ENCODE measurements at places on chromosomes 7 and 10.

GRCh38 chr10:8721650-8722049 is 667.2 kb downstream of the GATA3 start:
- peak; percentile 48 for DNase-seq

DNA sequence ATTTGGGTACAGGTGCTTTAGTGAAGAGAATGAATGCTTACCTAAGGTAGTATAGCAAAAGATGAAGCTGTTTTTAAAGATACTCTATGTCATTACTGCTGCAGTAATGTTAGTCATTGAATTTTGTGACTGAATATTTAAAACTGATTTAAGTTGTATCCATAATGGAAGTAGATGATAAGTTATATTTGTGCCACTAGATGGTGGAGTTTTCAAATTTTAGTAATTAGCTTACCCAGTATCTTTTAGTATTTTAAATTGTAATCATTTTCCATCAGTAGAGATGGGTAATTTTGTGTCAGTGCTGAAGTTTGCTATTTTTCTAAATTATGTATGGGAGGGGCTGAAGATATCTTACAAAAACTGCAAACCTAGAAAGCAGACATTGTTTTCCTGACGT is 25.2 kb downstream of the HBP1 start:
- no peak for DNase-seq

GRCh38 chr7:77386165-77386822 is 29.9 kb downstream of the GSAP start:
- DNase-seq: no peak

GRCh38 chr10:24415455-24416125 is 206.7 kb downstream of the KIAA1217 start:
- DNase-seq: peak; percentile 62

DNA sequence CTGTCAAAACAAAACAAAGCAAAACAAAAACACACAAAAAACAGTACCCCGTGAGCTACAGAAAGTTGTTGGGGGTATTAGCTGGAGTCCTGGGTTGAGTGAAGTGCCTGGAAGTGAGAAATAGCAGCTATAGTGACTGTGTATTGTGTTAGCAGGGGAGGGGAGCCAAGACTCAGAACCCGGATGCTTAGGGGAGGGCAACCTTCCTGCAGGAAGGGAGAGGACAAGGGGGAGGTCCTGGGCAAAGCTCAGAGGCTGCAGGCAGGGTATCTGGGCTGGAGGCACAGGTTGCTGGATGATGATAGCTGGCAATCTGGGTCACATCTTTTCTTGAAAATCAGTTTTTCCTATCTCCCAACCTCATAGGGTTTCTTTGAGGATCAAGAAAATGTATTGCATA is 75.8 kb upstream of the PARD3 start:
- DNase-seq: no peak

GRCh38 chr7:157540606-157541294 is 203.9 kb downstream of the DNAJB6 start:
- DNase-seq: no peak

- DNase-seq: no peak
Measured at GRCh38 chr10:96924861-96925260, 92.8 kb downstream of the LCOR start.

GRCh38 chr7:131737746-131738465 is 181.5 kb upstream of the PODXL start:
- no peak for DNase-seq

GRCh38 chr10:77289027-77289501 is 348.5 kb downstream of the KCNMA1 start:
- no peak for DNase-seq

- no peak for DNase-seq
Measured at GRCh38 chr7:6501586-6502564, 49.4 kb downstream of the GRID2IP start.

GRCh38 chr7:113078331-113078730 is 8.3 kb downstream of the GPR85 start:
- DNase-seq: no peak

GRCh38 chr7:84877943-84878570 is 308.8 kb downstream of the SEMA3D start:
- no peak for DNase-seq

DNA sequence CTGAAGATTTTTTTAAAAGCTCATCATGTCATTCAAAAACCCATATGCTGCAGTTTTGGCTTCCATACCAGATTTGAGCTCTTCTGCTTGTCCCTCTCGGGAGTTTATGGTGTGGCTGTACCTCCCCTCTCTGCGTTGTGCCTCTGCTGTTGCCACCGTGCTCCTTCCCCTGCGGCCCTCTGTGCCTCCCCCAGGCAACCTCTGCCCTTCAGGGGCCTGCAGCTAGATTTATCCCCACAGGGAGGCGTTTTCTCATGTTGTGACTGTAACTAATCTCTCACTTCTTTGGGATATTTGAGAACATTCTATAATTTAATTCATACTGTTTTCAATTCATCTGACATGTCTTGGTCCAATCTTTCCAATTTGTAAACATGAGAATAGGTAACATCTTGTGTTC is 52.7 kb downstream of the TASOR2 start:
- no peak for DNase-seq

DNA sequence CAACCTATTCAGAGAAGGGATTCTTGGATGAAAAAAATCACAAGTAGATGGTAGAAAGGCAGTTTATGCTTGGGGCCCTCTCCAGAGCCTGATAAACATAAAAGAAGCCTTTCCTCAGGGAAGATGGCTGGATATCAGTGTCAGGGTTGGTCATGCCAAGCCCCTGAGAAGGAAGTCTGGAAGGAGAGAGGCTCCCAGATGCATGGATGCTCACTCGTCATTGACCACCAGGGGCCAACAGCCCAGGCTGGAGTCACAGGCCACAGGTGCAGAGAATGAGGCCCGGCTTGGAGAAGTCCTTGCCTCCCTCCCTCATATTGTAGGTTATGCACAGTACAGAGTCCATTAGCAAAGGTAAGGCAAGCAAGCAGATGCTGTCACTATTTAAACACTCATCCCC is 506.7 kb downstream of the GRID1 start:
- DNase-seq: no peak

- peak; percentile 64 for DNase-seq
Measured at GRCh38 chr10:68301790-68302502, 29.9 kb upstream of the HNRNPH3 start.

DNA sequence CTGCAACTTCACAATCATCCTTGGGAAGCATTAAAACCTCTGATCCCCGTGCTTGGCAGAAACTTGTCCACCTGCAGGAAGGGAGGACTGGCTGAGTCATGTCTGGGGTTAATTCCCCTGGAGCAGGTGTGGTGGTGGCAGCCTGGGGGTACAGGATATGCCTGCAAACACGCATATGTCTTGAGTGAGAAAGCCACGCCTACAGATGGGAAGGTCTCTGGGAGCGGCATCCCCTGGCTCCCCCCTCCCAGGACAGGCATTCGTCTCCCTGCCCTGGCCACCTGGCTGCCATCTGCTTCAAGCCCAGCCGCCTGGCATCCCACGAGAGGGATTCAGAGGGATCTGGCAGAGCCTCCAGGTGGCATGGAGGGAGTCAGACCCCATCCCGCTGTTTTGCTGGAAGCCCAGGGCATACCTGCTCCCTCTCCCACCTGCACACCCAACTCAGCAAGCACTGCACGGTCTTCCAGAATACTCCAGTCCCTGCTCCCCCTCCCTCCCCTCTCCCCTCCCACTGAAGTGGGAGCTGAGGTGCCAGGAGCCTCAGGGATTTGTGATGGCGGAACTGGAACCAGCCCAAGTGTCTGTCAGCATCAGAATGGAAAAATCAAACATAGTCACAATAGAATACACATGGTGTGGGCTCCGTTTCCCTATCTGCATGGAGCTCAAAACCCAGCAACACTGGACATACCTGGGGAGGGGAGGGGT is 61.0 kb downstream of the CAMK2B start:
- peak; percentile 94 for DNase-seq

- DNase-seq: peak; percentile 64
Measured at GRCh38 chr10:118459642-118460193, 117.6 kb upstream of the FAM204A start.

- no peak for DNase-seq
Measured at GRCh38 chr7:21942955-21943354, 2.7 kb downstream of the CDCA7L start.

- DNase-seq: peak; percentile 45
Measured at GRCh38 chr7:55250313-55250712, 114.8 kb upstream of the LANCL2 start.

- peak; percentile 76 for DNase-seq
Measured at GRCh38 chr10:32298075-32298812, 48.7 kb downstream of the EPC1 start.

DNA sequence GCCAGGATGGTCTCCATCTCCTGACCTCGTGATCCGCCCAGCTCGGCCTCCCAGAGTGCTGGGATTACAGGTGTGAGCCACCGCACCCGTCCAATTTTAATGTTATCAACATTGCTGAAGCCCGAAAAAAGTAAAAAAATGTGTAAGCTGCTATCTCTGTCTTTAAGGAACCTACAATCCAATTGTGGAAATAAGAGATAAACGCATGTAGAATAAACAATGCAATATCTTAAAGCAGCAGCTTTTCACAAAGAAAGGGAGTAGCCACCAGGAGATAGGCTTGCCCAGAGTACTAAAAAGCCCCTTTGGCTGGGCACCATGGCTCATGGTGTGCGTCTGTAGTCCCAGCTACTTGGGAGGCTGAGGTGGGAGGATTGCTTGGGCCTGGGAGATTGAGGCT is 282.9 kb upstream of the LYZL1 start:
- DNase-seq: no peak

GRCh38 chr10:113480081-113480360 is 72.8 kb upstream of the HABP2 start:
- DNase-seq: no peak

- no peak for DNase-seq
Measured at GRCh38 chr10:132987671-132988571, 45.6 kb upstream of the CFAP46 start.

DNA sequence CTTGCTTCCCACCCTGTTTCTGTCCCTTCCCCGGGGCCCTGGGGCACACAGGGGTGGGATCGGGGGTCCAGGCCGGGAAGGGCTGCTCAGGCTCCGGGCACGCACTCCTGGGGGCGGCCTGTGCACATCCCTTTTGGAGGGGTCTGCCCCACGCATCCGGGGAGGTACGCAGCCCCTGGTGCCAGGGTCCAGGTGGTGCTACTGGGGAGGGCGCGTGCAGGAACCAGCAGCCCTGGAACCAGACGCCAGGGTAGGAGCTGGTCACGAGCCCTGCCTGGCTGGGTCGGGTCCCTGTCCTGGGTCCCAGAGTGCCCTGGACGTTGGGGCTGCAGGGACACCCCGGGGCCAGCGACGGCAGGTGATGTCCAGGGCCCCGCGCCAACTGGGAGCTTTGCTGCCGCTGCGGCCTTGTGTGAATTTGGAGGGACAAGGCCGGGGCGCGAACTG is 53.4 kb downstream of the GLRX3 start:
- no peak for DNase-seq
